ENCODE measurements at places on chromosomes 12 and 14.

DNA sequence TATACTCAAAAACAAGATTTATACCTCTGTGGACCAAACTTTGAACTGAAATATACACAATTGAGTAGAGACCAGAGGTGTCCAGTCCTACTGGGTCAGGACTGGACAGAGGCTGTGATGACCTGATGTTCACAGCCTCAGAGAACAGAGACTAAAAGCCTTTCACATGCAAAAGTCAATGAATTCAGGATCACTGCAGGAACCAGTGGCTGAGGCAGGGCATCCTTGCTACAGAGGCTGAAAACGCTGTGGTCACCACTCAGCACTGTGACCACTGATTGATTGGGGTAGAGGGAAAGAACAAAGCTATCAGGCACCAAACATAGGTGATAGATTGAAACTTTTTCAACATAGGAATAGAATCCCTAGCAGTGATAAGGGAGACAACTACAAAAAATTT is 25.1 kb downstream of the GRIP1 start:
- DNase-seq: no peak

DNA sequence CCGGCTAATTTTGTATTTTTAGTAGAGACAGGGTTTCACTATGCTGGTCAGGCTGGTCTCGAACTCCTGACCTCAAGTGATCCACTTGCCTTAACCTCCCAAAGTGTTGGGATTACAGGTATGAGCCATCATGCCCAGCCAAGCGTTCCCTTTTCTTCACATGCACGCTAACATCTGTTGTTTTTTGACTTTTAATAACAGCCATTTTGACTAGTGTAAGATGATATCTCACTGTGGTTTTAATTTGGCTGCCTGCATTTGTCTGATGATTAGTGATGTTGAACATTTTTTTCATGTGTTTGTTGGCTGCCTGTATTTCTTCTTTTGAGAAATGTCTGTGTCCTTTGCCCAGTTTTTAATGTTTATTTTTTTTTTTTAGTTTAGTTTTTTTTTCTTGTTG is 10.2 kb upstream of the YARS2 start:
- no peak for DNase-seq

- DNase-seq: peak; percentile 74
Observed at GRCh38 chr12:106133136-106134087, 5.3 kb downstream of the NUAK1 start.

GRCh38 chr14:102777711-102778337 is 575 bp downstream of the TRAF3 start:
- DNase-seq: no peak

GRCh38 chr12:5154091-5154490 is 110.4 kb downstream of the KCNA5 start:
- DNase-seq: no peak

GRCh38 chr12:110317911-110318310 is 36.9 kb downstream of the ATP2A2 start:
- DNase-seq: peak; percentile 58

- peak; percentile 1 for DNase-seq
Observed at GRCh38 chr12:8912914-8913313, 1.4 kb upstream of the PHC1 start.

DNA sequence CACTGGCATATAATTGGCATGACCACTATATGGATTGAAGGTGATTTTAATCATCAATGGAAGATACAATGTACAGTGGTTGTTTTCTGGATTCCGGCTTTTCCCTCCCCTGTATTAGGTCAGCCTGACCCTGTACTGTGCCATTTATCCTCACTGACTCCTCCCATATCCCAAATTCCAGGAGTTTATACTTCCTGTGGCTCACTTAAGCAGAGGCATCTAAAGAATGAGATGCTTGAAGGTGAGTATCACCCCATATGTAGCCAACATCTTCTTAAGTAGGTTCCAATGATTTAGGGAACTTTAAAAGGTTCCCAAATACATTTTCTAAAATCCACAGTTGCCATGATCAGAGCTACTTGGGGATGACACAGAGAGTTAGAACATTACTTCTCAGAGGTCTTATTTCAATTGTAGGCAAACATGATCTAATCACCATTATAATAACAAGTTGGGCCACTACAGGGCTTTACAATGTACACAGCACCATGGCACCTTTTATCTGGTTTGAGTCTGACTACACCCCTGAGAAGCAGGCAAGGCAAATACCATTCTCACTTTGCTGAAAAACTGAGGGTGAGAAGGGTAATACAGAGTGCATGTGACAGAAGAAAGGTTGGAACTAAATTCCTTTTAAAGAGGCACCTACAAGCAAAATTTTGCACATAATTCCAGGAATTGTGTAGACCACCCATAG is 212.3 kb upstream of the GARIN6 start:
- no peak for DNase-seq

DNA sequence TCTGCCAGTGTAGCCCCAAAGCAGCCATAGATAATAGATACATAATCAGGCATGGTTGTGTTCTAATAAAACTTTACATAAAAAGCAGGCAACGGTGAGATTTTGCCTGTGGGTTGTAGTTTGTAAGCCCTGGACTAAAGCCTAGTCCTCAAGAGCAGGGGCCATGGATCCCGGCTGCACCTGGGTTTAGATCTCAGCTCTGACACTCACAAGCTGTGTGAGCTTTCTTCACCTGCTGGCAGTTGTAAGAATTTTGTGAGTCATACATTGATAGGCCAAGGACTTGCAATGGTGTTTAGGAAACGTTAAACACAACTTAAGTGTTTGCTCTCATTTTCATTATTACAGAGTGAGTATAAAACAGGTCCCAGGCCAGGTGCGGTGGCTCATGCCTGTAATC is 395.8 kb upstream of the TBX3 start:
- DNase-seq: no peak

- peak; percentile 77 for DNase-seq
Observed at GRCh38 chr14:101961011-101961721, 3.2 kb upstream of the DYNC1H1 start.

DNA sequence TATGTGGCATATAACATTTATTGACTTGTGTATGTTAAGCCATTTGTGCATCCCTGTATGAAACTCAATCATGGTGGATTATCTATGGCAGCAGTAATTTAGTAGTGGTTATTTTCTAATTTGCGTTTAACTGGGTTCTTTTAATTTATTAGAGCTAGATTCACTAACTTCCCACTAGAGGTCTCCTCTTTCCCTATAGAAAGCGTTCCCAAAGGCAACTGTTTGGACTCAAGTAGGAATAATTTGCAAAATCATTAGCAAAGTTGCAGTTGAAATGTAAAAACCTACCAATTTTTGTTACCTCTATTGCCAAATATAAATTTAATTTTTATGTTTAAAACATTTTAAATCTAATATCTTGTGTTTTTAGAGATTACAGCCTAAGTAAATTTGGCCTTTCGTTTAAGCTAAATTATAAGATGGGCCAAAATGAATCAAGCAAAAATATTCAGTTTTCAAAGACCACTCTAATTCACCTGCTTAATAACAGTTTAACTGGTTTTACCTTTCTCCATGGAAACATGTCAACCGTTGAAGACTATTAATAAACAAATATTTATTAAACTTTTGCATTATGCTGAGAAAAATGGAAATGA is 6.0 kb downstream of the DMAC2L start:
- peak; percentile 43 for DNase-seq

DNA sequence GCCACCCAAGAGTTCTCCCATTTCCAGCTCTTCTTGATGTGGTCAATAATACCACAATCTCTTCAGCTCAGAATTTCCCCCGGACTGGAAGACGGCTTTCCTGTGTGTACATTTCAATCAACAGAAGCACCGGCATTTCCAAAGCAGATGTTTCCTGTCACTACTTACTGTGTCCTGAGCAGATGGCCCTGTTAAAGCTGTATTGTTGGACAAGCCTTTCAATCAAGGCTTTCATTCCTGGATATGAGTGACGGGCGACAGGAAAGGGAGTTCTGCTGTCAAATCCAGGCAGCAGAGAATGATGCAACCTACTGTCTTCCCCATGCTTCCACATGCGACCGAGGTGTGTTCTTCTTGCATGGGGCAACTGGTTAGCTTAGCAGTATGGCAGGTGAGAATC is 76.4 kb upstream of the CCDC60 start:
- no peak for DNase-seq

DNA sequence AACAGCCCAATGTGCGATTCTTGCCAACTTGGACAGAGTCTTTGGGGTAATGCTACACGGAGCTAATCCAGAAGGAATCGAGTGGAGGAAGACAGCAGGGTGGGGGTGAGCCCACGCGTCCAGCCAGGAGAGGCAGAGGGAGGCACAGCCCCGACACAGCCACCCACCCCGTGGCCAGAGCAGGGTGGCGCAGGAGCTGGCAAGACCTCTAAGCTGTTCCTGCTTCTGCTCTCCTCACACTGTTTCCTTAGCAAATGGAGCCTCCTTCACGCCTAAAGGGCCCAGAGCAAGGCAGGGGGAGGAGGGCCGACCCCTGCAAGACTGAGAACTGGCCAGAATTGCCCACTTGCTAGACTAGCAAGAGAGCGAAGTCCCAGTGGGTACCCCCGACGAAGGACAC is 91.5 kb downstream of the FBXL14 start:
- DNase-seq: no peak

- peak; percentile 93 for DNase-seq
Observed at GRCh38 chr12:71046215-71046614, 111.6 kb downstream of the TSPAN8 start.

- no peak for DNase-seq
Observed at GRCh38 chr12:101696251-101697196, 916 bp upstream of the CHPT1 start.

DNA sequence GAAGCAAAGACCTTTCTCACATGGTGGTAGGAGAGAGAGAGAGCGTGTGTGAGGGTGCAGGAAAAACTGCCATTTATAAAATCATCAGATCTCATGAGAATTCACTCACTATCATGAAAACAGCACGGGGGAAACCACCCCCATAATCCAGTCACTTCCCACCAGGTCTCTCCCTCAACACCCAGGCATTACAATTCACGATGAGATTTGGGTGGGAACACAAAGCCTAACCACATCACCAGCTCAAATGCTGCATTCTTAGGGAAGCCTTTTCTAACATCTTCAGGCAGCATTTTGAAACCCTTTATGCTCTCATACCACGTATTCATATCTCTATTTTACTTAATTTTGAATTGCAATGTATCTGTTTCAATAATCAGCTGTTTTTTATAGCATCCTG is 165.9 kb downstream of the TMTC3 start:
- no peak for DNase-seq

DNA sequence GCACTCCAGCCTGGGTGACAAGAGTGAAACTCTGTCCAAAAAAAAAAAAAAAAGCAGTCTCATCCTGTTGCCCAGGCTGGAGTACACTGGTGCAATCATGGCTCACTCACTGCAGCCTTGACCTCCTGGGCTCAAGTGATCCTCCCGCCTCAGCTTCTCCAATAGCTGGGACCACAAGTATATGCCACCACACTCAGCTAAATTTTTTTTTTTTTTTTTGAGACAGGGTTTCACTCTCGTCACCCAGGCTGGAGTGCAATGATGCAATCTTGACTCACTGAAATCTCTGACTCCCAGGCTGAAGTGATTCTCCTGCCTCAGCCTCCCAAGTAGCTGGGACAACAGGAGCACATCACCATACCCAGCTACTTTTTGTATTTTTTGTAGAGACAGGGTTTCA is 5.2 kb upstream of the CNPY2 start:
- no peak for DNase-seq

- no peak for DNase-seq
Observed at GRCh38 chr12:125610292-125610691, 545.1 kb downstream of the AACS start.

- DNase-seq: peak; percentile 72
Observed at GRCh38 chr14:68843471-68844209, 50.8 kb upstream of the ZFP36L1 start.

DNA sequence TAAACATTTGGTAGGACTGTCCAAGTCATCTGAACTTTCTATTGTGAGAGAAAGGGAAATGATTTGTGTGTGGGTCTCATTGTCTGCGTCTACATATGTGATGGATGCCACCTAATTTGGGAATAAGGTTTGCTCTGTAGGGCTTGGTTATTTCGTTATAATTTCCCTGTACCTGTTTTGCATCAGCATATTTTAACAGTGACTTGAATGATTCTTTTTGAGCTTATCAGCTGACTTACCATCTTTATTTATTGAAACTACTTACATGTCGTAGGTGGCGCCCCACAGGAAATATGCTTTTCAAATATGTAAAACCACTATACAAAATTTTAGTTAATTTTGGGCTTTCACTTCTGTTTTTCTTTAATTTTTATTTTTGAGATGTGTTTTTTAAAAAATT is 56.5 kb upstream of the BCAT1 start:
- no peak for DNase-seq

DNA sequence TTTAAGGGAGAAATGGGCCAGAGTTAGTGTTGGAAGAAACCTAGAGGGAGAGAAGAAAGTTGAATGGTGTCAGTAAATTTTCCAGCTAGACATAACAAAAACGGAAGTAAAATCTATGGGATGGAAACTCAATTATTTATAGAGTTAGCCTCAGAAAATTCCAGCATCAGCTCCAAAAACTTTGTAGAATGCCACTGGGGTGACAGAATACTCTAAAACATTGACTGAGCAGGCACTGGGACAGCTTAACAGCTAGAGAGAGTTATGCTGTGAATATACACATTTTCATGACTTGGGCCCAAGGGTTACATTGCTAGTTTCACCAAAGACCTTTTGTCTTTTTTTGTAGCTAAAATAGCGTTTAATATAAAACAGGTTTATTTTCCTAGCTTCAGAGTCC is 226.3 kb downstream of the PHLDA1 start:
- no peak for DNase-seq

DNA sequence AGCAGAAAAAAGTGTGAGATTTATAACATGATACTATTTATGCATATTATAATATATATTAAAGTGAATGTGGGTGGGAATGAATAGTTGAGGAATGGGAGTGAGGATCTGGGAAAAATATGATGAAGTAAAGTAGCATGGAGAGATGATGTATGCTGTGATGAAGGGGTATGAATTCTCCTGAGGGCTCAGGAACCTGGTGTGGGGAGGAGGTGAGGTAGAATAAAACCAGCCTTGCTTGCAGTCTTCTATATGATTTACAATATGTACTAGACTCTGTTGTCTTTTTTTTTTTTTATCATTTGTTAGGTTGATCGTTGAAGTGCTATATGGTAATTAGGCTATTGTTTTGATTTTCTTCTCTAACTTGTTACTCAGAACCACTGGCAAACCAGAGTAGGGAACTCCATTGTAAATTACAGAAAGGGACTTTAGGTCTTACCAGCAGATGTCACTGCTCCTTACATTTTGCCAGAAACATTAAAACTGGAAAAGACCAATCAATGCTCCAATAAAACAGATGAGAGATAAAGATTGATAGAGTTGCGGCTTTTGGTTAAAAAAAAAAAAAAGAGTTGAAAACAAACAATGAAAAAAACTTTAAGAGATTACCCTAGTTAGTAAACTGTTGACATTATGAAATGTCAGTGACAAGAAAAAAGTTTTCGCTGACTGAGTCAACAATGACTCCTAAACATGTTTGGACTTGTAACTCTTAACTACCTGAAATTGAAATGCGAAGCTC is 39.9 kb downstream of the ATL1 start:
- DNase-seq: peak; percentile 49

- peak; percentile 69 for DNase-seq
Observed at GRCh38 chr12:13124656-13125505, 21.4 kb upstream of the GSG1 start.

- peak; percentile 5 for DNase-seq
Observed at GRCh38 chr14:27040552-27040951, 442.7 kb upstream of the NOVA1 start.
